ENCODE measurements at places on chromosomes 4 and X.

- no peak for DNase-seq
These were observed 15.2 kb upstream of the TLR8 start for GRCh38 chrX:12891171-12891570.

- no peak for DNase-seq
These were observed 527.1 kb upstream of the DIPK2B start for GRCh38 chrX:45727761-45728160.

DNA sequence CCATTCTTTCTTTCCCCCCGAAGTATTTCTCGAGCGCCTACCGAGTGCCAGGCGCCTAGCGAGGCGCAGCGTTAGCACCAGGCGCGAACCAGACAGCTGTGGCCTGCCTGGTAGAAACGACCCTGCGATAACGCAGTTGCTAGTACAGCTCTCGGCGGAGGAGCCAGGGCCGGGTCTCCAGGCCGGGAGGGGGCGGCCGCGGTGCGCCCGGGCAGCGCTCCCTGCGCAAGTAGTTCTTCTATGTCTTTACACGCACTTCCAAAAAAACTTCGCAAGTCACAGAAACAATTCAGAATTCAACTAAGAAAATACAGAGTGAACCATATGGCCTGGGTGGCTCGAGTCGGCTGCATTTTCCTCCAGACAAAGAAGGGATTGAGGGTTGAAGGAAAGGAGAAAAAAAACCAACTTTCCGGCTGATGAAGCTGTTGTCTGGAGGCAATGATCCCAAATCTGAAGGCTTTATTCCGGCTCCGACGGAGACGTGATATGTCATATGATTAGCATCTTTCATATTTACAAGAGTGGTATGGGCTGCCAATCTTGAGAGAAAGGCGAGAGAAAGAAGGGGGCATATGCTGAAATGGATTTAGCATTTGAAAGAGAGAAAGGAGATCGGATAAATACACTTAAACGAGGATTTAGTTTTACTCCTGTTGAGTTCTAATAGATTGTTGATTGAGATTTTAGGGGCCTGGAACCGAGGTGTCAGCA lies 7.2 kb upstream of the NEUROG2 start:
- no peak for DNase-seq

- no peak for DNase-seq
These were observed 827.8 kb downstream of the SH3BGRL start for GRCh38 chrX:82029571-82030218.

DNA sequence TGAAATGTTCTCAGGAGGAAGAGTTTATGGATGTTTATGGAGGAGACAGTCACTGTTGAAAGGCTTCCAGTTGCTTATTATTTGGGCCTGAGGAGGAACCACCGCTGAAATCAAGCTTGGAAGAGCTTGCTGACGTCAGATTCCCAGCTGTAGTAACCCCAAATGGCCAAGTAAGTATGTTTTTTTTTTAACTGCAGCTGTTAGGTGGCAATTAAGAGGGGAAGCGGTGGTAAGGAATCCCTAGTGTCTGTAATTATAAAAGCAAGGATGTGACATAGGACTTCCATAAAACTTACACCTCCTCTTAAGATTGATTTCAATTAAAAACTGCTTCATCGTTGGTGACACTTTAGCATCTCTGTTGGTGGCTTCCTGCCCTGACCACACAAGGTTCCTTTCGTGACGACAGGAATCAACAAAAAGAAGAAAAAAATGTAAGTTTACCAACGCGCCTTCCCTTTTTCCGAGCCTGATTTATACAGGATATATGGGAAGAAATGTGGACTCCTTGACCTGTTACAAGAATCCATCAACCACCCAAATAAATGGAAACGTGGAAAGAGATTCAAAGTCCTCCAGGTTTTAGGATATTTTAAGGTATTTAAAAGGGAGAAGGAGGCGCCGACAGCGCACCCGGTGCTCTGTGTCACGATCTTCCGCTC lies 884 bp downstream of the RELL1 start:
- no peak for DNase-seq

All from fibroblast of skin of left biceps (primary cell).